ENCODE measurements at places on chromosomes 6 and 20.

DNA sequence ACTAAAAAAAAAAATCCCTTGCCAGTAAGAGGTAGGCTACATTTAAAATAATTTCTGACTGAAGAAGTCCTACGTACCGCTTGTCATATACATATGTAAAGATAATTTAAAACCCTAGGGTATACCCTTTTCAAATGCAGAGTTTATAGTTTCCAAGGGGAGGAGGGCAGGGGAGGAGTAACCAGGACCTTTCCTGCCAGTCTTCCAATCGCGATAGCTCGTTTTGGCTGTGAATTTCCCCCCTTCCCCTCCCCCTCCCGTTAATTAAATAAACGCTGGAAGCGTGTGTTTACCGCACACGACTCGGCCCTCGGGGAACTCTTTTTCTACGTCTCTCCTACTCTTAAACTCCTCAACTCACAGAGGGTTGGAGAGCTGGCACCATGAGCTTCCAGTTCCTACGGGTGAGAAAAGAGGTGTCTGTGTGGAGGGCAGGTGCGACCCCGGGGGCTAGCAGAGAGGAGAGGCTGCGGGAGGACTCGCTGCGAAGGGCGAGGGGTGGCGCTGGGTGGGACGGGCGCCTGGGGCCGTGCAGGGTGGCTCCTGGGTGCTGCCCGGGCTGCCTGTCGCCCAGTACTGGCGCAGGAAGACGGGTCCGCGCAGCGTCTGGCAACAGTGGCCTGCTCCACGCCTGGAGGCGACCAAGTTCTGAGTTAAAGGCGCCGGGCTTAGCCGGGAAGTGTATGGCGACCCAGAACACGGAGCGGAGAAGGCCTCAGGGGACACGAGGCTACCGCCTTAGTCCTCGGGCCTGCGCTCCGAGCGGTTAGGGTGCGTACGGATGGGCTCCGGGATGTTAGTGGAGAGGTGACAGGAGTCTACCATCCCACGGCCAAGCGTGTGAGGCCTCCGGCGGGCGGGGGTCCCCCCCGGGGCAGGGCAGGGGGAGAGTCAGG lies 4.1 kb upstream of the TFAP2C start:
- no peak for DNase-seq

GRCh38 chr20:38434301-38434741 lies 807 bp downstream of the SNHG17 start:
- no peak for DNase-seq

GRCh38 chr6:150492941-150493340 lies 106.7 kb upstream of the PLEKHG1 start:
- no peak for DNase-seq

DNA sequence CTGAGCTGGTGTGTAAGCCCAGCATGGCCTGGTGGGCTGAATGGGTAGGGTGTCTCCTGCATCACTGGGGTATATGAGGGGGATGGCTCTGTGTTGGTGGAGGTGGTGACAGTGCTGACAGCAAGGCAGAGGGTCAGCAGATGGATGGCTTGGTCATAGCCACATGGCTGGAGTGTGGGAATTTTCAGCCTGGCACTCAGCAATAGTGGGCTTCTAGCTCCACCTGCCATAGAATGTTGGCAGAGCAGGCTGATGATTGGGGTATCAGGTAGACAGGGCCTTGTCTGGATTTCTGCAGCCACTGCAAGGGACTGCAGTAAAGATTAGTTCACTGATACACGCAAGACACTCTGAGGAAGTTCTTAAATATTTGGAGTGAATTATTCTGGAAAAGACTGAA lies 137.5 kb upstream of the BACH2 start:
- no peak for DNase-seq

DNA sequence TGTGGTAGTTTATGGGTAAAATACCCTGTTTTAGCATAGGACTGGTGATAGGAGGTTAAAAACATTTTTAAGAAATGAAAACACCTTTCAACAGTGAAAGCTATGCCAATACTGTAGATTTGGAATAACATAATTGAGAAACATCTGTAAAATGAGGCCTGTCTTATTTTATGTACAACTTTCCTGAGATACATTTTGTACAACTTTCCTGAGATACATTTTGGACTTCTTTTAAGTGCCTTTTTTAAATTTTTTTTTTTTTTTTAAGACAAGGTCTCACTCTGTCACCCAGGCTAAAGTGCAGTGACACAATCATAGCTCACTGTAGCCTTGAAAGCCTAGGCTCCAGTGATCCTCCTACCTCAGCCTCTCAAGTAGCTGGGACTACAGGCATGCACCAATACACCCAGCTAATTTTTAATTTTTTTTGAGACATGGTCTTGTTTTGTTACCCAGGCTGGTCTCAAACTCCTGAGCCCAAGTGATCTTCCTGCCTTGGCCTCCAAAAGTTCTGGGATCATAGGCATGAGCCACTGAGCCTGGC lies 84.6 kb downstream of the MAN1A1 start:
- no peak for DNase-seq

DNA sequence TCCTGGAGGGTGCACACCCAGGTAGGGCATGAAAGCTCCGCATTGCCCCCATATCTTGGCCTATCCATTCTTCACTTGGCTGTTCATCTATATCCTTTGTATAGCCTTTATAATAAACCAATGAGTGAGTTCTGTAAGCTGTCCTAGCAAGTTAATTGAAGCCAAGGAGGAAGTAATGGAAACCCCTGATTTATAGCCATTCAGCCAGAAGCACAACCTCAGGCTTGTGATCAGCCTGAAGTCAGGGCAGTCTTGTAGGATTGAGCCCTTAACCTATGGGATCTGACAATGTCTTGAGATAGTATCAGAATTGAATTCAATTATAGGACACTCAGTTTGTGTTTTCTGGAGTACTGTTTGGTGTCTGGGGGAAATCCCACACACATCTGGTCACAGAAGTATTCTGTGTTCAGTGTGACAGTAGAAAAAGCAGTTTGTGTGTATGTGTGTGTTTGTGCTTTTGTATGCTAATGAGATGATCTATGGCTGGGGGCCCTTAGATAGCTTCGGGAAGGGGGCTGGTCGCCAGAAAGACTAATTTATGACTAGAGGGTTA lies 5.7 kb downstream of the NT5E start:
- no peak for DNase-seq

DNA sequence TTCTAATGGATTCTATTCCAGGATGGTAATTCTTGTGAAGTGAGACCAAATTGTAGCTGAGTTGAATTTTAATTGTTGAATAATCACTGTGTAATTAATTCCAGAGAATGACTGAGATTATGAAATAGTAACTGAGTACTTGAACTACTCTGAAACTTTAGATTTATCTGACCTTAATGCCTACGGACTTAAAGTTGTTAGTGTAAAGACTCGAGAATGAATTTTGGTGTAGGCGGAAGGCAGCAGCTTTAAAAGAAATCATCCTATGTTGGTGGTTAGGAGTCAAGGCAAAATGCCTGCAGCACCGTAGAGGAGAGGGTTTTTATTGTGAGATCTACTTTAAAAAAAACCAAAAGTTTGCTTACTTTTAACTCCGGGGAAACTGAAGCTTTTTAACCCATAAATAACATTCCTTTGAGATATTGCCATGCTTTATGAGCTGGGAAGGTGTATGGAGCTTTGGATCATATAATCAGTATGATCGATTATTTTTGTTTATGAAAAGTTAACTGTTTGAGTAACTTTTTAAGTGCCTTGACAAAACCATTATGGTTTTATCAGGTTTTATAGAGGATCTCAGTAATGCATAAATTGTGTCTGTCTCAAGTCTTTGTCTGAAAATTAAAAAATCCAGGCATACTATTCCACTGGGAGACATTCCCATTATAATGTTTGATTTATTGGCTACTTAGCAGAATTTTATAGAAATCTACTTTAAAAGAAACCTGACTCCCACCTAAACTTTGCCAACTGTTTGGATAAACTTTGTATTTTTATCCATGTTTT lies 46.1 kb downstream of the MYO6 start:
- DNase-seq, result no peak

All from stimulated activated CD4-positive, alpha-beta T cell treated with anti-CD3 and anti-CD28 coated beads, Interleukin-15, amount 100 ng/mL, for 48 hours (primary cell).